ENCODE measurements at places on chromosomes 12 and 14.

DNA sequence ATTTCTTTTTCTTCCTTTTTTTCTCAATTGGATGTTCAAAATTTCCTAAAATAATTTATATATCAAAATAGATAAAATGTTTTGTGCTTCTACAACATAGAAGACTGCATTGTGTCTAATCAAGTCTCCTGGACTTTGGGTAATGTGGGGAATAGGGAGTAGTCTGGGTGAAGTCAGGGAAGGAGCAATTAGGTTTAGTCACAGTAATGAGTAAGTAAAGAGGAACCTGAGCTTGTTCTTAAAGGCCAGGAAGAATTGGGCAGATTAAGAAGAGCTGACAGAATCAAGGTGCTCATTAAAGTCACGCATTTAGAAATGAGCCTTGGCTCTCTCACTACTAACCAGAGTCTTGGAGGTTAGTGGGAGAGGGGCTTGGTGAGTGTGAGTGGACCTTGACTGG lies 233.3 kb upstream of the SSTR1 start:
- no peak for DNase-seq

DNA sequence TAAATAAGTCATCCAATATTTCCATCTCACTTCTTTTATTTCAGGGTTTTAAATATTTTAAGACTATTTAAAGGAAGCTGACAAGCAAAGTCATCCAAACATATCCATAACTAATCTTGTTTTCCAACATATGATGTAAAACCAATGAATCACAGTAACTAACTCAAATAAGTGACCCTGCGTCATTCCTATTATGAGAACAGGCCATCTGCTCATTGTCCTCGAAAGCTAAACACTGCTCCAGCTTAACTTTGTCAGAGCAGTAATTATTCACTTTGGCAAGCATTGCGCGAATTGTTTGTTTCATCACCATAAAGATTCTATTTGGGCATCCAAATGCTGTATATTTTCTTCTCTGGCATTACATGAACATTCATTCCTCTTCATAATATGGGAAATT lies 99.1 kb downstream of the CAPZA3 start:
- DNase-seq = no peak

DNA sequence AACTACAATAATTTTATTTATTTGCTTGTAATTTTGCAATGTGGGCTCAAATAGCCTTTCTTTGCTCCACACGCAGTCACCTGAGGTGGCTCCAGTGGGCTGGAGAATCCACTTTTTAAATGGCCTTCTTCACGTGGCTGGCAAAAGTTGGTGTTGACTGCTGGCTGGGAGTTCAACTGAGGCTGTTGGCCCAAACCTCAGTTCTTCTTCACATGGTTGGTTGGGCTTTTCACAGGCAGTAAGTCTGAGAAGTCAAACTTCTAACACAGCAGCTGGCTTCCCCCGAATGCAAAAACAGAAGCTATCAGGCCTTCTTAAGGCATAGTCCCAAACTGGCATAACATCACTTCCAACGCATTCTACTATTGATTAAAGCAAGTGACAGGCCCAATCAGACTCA lies 2.1 kb upstream of the OXA1L start:
- DNase-seq = no peak

- no peak for DNase-seq
Observed at GRCh38 chr12:67645601-67646000, 2.9 kb upstream of the DYRK2 start.

DNA sequence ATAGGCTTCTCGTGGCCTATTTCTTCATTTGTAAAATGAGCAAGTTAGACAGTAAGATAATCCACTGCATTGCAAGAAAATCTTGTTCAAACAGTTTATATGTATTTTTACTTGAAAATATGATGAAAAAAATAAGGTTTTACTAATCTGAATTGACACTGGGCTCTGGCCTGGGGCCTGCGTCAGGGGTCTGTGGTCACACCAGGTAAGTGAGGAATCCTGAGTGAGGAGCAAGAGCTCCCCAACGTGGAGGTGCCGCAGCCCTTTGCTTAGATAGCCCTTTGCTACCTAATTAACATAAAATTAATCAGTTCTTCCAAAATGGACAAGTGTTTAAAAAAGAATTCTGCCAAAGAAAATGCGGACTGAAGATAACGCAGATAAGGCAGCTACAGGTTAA lies 39.1 kb upstream of the STAB2 start:
- DNase-seq = no peak

DNA sequence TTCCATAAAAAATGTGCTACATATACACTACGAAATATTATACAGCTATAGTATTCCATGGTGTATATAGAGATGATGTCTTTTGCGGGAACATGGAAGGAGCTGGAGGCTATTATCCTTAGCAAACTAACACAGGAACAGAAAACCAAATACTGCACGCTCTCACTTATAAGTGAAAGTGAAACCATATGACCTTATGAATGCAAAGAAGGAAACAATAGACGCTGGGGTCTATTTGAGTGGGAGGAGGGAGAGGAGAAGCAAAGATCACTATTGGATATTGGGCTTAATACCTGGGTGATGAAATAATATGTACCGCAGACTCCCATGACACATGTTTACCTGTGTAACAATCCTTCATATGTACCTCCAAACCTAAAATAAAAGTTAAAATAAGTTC lies 142.8 kb downstream of the LRFN5 start:
- DNase-seq = no peak

GRCh38 chr14:71242237-71242748 lies 335.0 kb downstream of the PCNX1 start:
- no peak for DNase-seq

GRCh38 chr12:45302621-45303369 lies 86.9 kb downstream of the ANO6 start:
- no peak for DNase-seq

GRCh38 chr12:53484686-53485575 lies 14.3 kb downstream of the MAP3K12 start:
- DNase-seq = no peak

GRCh38 chr14:104844306-104845032 lies 20.6 kb upstream of the CEP170B start:
- no peak for DNase-seq

- DNase-seq = no peak
Observed at GRCh38 chr12:93741659-93742109, 64.5 kb downstream of the CRADD start.

DNA sequence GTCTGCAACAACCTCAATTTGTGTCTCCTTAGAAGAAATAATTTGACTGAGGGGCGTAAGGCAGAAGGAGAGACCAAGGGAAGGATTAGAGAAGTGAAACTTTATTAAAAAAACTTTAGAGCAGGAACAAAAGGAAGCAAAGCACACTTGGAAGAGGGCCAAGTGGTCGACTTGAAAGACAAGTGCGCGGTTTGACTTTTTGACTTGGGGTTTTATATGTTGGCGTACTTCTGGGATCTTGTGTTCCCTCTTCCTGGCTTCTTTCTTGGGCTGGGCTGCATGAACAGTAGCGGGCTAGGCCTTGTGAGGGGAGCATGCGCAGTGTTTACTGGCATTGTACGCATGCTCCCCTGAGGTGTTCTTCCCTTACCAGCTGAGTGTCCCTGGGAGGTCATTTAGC lies 369.3 kb upstream of the DCN start:
- no peak for DNase-seq

DNA sequence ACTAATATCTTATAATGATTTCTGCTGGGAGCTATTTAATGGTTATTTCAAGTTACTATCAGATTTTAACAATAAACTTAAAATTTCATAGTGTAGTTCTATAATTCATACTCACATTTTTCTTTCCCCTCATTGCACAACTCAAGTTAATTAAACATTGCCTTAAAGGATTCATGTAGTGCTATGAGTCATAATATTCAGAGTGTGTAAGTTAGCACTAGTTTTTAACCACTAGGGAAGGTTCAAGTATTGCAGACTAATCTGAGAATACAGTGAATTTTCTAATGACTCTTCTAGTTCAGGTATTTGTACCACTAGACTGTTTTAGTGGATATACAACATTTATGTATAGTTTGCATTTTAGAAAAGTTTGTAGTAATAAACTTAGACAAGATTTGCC lies 49.9 kb downstream of the FOXA1 start:
- no peak for DNase-seq

DNA sequence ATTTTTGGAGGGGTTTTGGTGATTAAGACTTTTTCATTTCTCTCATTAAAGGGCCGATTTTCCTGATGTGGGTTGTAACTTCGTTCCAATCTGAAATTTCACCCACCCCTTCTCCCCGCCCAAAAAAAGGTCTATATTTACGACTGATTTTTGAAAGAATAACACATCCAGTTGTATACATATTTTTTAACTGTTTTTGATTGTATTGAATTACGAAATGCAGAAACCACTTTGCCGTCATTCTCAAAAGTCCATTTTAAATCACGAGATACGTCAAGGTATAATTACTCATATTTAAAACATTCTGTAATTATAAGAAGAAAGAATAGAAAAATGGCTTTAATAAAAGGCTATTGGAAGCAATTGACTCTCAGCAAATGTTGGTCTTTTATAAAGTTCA lies 520.7 kb downstream of the MED13L start:
- no peak for DNase-seq

GRCh38 chr12:20212658-20213555 lies 155.4 kb upstream of the PDE3A start:
- DNase-seq = peak; percentile 54

GRCh38 chr12:6978611-6979011 lies 7.9 kb downstream of the EMG1 start:
- DNase-seq = peak; percentile 58

GRCh38 chr12:116441292-116441691 lies 117.9 kb upstream of the MAP1LC3B2 start:
- no peak for DNase-seq

DNA sequence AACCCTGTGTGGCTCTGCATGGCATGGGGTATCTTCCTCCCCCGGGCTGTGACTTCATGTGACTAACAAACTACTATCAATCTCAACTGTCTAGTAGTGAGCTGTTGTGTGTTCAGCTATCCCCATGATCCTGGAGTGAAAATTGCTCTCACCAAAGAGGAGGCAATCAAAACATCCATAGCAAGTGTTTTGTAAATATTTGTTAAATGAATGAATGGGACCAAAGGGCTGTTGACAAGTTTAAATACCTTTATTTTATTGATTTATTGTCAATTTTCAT lies 138.1 kb upstream of the CPM start:
- DNase-seq = no peak

GRCh38 chr12:105321125-105321524 lies 9.4 kb upstream of the C12orf75 start:
- no peak for DNase-seq

DNA sequence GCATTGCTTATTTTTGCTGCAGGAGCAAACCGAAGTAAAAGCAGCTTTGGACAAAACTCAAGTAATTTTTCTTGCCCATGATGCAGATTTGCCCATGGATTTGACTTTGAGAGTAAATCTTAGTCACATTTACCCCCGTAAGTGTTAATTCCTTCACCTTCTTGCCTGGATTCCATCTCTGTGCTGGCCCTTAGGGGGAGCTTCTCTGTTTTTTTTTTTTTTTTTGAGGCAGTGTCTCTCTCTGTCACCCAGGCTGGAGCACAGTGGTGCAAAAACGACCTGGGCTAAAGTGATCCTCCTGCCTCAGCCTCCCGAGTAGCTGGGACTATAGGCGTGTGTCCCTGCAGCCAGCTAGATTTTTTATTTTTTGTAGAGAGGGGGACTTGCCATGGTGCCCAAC lies 210.2 kb downstream of the FUT8 start:
- no peak for DNase-seq

- DNase-seq = no peak
Observed at GRCh38 chr14:97052001-97052400, 254.8 kb downstream of the VRK1 start.

- peak; percentile 38 for DNase-seq
Observed at GRCh38 chr12:107884769-107885694, 110.5 kb downstream of the ASCL4 start.

- no peak for DNase-seq
Observed at GRCh38 chr12:22971247-22971646, 346.3 kb downstream of the ETNK1 start.

DNA sequence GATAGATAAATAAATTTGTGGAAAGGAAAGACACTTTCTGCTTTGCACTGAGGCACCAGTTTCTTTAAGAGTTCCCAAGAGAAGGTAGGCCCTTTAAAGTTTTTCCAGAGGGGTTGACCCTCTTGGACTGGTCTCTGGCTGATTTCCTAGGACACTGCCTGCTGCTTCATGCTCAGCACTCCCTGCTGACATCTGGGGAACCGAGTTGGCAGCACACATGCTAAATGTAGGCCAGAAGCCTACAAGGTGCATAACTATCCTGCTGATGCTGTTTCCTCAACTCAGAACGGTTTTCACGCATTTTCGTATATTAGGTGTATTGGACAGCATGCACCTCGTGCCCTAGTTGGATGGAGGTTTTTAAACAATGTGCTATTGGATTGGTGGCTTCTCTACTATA lies 887.2 kb upstream of the SEL1L start:
- DNase-seq = no peak

GRCh38 chr14:54568821-54569595 lies 2.1 kb downstream of the SAMD4A start:
- no peak for DNase-seq

GRCh38 chr12:94074980-94075629 lies 73.3 kb upstream of the PLXNC1 start:
- peak; percentile 49 for DNase-seq

- no peak for DNase-seq
Observed at GRCh38 chr14:65349100-65349499, 63.4 kb upstream of the FUT8 start.

DNA sequence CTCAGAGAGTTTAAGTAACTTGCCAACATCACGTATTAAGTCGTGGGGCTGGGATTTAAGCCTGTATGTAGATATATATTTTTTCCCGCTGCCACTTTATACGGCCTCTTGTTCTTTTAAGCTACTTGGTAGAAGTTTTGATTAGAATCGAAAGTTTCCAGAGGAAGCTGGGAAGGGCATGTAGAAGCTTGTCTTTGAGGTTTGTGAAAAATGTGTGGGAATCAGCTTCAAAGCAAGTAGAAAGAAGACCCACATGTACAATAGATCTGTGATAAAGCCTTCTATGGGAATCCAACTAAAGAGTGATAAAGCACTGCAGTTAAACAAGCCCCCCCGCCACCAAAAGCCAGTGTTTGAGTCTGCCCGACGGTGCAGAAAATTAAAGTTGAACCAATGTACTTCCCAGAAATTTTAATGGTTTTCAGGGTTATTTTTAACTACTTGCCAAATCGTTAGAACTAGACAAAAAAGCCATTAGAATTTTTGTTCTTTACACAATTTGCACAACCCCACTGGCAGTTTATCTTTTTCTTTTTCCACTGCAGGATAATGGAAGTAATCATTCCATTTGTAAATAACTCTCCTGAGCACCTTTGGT lies 25.5 kb downstream of the SERPINA11 start:
- DNase-seq = no peak

DNA sequence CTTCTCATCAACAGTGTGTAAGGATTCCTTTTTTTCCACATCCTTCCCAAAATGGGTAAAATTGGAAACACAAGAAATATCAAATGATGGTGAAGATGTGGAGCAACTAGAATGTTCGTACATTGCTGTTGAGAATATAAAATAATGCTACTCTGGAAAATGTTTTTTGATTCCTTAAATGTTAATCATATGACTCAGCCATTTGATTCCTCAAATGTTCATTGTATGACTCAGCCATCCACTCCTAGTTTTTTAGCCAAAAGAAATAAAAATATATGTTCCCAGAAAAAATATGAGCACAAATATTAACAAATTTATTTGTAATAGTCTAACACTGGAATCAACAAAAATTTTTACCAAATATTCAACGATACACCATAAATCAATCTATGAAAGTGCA lies 1108.6 kb downstream of the LRFN5 start:
- no peak for DNase-seq

- DNase-seq = peak; percentile 10
Observed at GRCh38 chr14:77980475-77981321, 180.8 kb downstream of the ADCK1 start.

- DNase-seq = no peak
Observed at GRCh38 chr12:26767116-26767515, 65.9 kb downstream of the ITPR2 start.

Data from prostate gland (tissue), 2 donors.